ENCODE measurements at places on chromosomes 4 and X. TPM values are rescaled to one million over a fixed set of nuclear protein-coding genes. Genes with fewer than 3 reads are reported as not detected.

The SLC34A2 gene
- total RNA-seq, result not detected

The CD99 gene
- 191 TPM for total RNA-seq

The RTL3 gene
- total RNA-seq, result 0.08 TPM

The SH2D1A gene
- not detected for total RNA-seq

The FRMPD4 gene
- total RNA-seq, result 0.03 TPM

The ASMT gene
- not detected for total RNA-seq

The RASL11B gene
- 0.17 TPM for total RNA-seq

The TIGD4 gene
- total RNA-seq, result 0.21 TPM

The MSX1 gene
- 0.25 TPM for total RNA-seq

The SPINK2 gene
- total RNA-seq, result 3.3 TPM

The SH3D19 gene
- 119 TPM for total RNA-seq

The HTR2C gene
- total RNA-seq, result not detected

The F8A3 gene
- 10.7 TPM for total RNA-seq

The REPS2 gene
- 24.4 TPM for total RNA-seq

DNA sequence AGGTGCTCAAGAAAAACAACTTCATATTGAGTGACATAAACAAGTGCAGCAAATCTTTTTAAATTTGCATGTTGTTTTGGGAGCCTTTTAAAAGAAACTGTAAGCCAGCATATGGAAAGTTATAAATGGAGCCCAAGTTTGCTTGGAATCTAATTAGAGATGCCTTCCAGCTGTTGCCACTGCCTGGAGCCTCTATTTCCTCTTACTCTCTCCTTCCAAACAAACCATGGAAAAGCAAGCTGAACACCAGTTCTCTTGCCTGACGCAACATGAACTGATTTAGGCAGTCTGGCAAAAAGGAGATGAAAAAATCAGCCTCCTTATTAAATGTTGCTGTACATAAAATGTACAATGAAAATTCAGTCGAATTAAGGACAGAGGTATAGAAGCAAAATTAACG, 21.5 kb downstream of the ARSJ start:
- DNase-seq, result no peak

GRCh38 chr4:47374477-47374876, 89.0 kb downstream of the COMMD8 start:
- no peak for DNase-seq

GRCh38 chr4:100823066-100823992, 305.5 kb upstream of the EMCN start:
- DNase-seq, result no peak

GRCh38 chr4:87339440-87339839, 16.8 kb upstream of the HSD17B13 start:
- no peak for DNase-seq

GRCh38 chrX:41118156-41118555, 32.9 kb downstream of the USP9X start:
- no peak for DNase-seq

GRCh38 chr4:4872314-4872903, 12.9 kb downstream of the MSX1 start:
- no peak for DNase-seq

DNA sequence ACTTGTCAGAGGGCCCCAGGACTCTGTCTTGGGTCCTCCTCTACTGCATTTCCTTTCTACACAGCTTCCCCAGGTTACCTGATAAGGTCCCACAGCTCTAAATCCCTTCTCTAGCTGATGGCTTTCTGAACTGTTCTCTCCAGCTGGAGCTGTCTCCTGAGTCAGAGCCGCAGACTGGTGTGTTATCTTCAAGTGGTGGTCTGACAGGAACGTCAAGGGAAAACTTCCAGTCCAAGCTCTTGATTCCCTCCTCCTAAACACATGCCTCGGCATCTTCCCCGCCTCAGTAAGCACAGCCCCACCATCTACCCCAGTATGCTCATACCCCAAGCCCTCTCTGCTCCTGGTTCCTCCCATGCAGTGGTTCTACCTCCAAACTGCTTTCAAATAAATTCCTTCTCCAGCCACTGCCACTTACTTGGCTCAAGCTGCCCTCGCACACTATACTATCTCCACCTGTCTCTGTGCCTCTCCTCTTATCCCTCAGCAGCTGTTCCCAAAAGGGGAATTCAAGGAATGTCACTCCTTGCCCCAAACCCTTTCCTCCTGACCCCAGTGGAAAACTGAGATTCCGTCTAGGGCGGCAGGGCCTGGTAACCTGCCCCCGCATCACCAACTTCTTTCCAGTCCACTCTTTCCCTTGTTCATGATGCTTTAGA, 17.2 kb upstream of the CENPU start:
- no peak for DNase-seq

GRCh38 chr4:158622251-158622650, 49.4 kb downstream of the C4orf46 start:
- no peak for DNase-seq

DNA sequence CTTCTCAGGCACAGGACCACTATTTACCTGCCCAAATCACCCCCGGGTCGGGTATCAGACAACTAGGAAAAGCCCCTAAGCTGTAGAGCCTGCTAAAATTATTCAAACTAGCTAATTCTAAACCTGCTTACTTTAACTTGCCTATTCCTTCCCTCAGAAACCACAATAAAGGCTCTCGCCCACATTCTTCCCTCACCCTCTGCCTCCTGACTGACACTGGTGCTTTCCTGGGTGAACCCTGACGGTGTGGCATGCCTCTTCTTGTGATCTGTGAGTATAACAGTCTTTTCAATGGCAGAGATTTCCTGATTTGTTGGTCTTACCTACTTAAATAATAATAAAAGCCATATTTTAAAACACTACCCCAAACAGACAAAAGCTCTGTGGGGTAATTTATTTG, 242.1 kb upstream of the ZCCHC13 start:
- no peak for DNase-seq

DNA sequence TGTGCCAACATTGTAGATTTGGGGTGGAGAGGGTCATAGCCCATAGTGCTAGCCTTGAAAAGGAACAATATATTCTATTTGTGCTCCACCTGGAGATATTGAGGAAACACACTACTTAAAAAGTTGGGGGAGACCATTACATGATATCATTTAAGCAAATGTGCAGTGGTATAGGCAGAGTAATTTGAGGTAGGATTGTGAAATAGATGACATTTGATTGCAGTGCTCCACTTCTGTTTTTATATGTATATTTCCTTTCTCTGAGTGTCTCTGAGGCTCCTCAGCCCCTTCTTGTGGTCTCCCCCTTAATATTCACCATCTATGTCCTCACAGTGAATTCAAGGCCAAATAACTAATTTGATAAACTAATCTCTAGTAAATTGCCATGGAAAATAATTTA, 85.6 kb upstream of the NMU start:
- no peak for DNase-seq

DNA sequence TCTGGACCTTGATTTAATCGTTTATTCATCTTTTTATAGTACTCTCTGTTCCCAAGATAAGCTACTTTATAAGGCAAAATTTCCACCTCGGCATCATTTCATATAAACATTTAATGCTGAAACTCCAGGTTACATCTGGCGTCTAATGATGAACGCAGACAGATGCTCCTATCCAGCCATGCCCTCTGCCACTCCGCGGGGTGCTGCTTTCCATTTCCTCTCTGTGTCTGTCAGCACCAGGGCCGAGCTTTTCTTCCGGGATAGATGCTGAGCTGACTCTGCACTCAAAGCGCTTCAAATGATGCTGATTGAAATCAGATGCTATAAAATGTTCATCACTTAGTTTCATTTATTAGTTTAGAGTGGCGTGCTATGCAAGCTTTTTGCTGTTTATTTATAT, 80.5 kb upstream of the HELT start:
- peak; percentile 34 for DNase-seq

- DNase-seq, result no peak
Measured at GRCh38 chr4:102354671-102355454, 9.6 kb upstream of the SLC39A8 start.

DNA sequence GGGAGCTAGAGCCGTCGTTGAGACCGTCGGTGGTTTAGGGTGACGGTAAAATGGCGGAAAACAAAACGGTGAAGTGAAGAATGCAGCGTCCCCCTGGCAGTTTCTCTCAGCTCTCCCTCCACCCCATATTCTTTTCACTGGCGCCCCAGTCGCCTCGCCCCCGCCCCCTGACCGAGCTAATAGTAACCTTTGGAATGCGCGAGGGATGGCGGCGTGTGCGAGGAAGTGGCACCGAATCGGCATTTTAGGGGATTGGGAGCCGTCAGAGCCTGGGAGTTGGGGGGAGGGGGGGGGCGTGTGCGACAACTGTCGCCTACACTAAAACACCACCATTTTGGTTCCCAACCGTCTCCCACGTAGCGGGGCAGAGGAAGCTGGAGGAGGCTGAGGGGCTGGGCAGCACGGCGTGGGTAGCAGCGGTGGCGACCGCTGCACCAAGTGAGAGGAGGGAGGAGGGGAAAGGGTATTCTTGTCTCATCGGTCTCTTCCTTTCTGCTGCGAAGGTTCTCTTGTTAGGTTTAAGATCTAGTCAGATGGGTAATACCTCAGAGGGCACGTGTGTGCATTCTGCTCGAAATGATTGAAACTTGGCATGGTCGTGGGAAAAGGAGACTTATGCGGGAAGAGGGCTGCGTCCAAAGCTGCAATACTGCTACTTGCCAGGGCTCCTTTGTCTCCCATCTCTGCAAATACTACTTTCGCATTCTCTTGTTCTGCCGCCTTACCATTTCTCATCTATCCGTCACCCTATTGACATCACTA, 840 bp downstream of the ZNF711 start:
- DNase-seq, result no peak

GRCh38 chrX:72309297-72310071, 3.8 kb upstream of the CITED1 start:
- DNase-seq, result no peak

DNA sequence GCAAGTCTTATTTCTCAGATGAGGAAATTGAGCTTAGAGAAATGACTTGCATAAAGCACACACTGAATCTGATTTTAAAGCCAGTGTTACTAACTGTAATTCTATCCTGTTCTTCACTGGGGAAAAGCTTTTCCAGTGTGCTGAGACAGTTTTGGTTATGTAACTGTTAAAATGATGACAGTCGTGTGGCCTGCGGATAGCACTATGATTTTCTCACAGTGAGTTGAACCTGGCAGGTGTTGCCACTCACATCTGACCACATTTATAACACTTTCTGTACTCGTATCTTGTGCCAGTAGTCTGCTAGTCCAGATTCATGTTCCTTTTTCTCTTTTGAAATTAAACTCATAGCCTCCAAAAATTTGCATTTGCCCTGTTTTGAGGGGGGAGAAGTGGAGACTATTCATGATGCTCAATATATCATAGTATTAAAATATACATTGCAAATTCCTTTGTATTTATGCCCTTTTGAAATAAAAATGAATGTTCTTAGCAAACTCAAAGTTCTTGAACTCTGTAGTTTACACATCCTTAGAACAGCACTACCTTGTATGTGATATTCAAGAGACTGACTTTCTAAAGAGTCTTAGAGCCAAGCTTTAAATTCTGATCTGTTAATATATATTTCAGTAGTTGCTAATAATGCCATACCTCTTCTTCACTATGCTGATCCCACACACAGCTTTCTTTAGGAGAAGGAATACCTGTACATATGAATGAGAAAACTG, 132.3 kb downstream of the PDLIM5 start:
- DNase-seq, result no peak

Data from left colon (tissue), 2 donors.